Stimulated activated CD8-positive, alpha-beta memory T cell treated with anti-CD3 and anti-CD28 coated beads, Interleukin-15, amount 100 ng/mL, for 4 hours (primary cell): ENCODE measurements at places on chromosomes 16 and 17.

DNA sequence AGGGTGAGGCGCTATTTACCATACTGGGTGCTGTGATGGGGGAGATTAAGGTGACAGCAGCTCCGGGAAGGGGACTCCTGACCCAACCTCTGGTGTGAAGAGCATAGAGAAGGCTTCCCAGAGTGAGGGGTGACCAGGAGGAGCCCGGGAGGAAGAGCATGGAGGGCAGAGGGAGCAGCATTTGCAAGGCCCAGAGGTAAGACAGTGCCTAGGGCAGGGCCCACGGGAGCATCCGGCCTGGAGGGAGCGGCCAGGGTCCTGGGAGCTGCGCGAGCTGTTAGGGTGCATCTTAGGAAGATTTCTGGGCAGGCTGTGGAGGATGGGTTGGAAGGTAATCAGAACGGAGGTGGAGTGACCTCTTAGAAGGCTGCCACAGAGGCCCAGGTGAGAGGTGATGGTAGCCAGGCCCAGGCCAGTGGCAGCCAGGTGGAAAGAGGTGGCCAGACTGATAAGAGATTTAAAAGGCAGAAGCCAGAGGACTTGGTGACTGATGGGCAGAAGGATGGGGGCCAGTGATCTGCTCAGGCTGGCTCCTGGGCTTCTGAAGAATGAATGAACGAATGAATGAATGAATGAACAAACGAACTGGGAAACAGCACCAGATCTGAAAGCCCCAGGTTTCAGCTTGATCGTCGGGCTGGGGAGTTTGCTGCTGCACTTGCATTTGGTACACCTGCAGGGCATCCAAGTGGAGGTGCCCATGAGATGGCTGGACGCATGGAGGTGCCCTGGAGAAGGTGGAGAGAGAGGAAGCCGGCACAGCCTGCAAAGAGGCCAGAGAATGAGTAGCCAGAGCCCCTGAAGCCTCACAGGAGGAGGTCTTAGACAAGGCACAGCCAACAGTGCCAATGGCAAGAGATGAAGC, 13.0 kb upstream of the TMEM92 start:
- no peak for DNase-seq

DNA sequence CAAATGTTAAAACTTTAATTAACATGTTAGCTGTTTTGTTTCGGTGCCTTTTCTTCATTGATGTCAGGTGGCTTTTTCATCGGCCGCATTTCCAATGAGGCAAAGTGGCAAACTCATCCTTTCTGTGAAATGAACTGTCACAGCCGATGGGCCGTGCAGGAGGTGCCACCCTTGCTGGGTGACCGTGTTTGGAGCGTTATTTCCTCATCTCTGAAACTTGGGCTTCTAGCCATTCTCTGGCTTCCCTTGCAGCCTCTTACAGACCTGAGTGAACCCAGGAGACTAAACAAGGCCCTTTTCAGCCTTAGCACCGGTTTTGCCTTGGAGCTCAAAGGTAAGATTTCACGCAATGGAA, 42.2 kb upstream of the PRSS54 start:
- no peak for DNase-seq

DNA sequence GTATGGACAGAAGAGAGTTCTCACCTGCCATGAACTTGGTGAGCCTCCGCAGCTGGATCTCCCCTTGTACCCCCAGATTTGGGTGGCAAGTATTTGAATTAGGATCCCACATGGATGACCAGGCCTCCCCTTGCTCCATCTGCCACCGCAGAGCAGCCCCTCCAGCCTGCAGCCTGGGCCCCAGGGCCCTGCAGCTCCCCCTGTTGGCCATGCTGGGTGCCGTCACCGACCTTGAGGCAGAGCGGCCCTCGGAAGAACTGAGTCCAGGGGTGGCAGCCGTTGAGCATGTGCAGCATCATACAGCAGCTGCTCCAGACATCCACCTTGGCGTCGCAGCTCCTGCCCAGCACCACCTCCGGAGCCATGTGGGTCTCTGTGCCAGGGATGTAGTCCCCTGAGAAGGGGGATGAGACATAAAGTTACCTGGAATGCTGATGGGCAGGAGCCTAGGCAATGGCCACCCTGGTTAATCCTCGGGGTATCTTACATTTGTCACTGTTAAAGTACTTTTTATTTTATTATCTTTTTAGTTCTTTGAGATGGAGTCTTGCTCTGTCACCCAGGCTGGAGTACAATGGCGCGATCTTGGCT, 9.0 kb upstream of the SPATA32 start:
- DNase-seq, result no peak

DNA sequence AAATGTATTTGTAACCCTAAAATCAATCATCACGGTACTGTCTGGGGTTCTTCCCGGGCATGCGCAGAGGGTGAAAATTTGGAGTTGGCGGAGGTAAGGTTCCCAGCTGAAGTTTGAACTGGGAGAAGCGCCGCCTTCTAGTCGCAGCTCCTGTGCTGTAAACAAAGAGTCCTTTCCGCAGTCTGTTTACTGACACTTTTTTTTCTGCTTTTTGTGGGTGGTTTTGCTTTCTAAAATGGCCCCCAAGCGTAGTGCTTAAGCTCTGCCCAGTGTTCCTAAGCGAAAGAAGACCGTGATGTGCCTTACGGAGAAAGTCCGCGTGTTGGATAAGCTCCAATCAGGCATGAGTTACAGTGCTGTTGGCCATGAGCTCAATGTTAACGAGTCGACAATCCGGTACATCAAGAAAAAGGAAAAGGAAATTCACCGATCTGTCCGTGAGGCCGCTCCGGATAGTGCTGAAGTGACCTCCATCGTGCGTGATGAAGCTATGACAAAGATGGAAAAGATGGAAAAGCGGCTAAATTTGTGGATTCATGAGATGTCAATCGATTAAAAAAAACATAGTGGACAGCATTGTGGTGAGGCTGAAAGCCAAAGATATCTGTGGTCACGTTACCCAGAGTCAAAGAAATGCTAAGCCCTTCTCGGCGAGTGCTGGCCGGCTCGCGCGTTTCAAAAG, 570 bp upstream of the CFDP1 start:
- no peak for DNase-seq

DNA sequence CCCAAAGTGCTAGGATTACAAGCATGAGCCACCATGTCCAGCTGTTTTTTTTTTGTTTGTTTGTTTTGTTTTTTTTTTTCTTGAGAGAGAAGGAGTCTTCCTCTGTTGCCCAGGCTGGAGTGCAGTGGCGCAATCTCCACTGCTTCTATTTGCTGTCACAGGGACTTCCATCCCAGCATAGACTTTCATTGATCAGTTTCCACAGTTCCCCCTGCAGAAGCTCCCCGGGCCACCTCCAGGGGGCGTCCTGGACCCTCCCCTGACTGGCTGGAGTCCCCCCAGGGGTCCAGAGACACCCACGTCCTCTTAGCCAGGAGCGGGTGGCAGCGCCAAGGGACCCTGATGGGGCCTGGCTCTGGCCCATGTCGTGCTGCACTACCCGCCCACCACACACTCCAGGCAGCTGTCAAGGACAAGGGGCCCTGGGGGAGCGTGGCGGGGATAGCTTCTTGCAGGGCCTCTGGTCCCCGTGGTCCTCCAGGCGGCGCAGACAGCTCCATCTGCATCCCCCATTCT, 3.1 kb upstream of the NPW start:
- DNase-seq, result no peak

GRCh38 chr17:40433551-40434415, 9.5 kb upstream of the IGFBP4 start:
- no peak for DNase-seq

DNA sequence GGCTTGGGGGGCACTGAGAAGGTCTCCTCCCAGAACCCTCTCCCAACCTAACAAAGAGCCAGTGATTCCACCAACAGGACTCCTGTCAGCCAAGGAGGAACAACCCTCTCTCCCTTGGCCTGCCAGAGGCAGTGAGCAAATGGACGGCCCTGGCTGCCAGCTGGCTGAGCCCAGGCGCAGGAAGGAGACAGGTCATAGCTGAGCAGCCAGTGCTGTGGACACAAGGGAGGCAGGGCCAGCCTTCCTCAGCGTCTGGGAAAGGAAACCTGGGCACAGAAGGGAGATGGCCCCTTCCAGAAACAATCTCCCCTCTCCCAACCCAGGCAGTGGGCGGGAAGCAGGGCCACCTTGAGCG, 2.1 kb downstream of the MPO start:
- DNase-seq, result no peak

- no peak for DNase-seq
These were observed 496.9 kb upstream of the C16orf82 start for GRCh38 chr16:26569793-26570192.

GRCh38 chr17:79696610-79696982, 34.1 kb upstream of the ENPP7 start:
- no peak for DNase-seq

- no peak for DNase-seq
These were observed 63.3 kb upstream of the HSBP1 start for GRCh38 chr16:83744441-83744981.

GRCh38 chr17:66340720-66341119, 38.3 kb downstream of the PRKCA start:
- DNase-seq, result no peak

- no peak for DNase-seq
These were observed 24.4 kb downstream of the CCDC57 start for GRCh38 chr17:82188001-82188961.

- DNase-seq, result peak; percentile 24
These were observed 826 bp upstream of the GSE1 start for GRCh38 chr16:85612191-85612800.

GRCh38 chr16:81473558-81473957, 28.9 kb downstream of the CMIP start:
- no peak for DNase-seq

DNA sequence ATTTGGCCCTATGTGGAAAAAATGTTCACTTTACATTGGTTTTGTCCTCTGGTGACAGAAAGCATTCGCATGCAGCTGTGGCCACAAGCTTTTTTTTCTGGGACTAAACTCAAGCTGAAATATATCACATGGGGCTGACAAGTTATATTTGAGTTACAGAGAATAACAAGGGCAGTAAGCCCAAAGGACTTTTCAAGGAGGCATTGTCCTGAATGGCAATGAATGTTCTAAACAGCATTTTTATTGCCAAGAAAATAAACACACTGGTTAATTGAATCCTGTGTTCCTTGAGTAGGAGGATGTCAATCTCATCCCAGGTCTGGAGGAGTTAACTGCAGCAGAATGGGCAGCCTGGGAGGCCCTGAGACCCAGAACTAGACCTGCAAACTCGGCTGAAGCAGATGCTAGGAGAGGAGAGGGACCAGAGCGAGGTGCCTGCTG, 114.5 kb downstream of the COPRS start:
- no peak for DNase-seq

- no peak for DNase-seq
These were observed 209.3 kb downstream of the MSI2 start for GRCh38 chr17:57465610-57466009.

GRCh38 chr16:49366669-49367068, 6.9 kb upstream of the C16orf78 start:
- DNase-seq, result no peak
